ENCODE measurements at places on chromosomes 5 and 9.

DNA sequence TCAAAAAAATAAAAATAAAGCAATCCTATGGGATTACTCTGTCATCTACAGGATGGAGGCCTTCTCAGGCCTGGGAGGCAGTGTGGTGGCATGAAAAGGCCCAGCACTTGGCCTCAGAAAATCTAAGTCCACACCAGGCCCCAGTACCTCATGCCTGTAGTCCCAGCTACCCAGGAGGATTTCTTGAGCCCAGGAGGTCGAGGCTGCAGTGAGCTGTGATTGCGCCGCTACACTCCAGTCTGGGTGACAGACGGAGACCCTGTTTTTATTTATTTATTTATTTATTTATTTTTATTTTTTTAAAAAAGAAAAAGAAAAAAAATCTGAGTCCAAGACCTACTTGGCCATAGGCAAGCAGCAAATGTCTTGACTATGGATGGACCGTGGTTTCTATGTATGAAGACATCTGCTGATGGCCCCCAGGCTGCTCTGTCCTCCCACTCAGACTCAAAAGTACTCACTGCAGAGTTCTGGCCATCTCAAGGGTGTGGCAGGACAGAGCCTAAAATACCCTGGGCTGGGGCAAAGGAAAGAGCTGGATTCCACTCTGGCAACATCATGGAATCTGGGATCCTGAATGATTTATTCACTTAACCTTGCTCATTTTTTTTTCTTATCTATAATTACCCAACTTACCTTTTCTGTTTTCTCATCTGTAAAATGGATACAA is 55.0 kb downstream of the ARHGEF37 start:
- DNase-seq, result no peak

DNA sequence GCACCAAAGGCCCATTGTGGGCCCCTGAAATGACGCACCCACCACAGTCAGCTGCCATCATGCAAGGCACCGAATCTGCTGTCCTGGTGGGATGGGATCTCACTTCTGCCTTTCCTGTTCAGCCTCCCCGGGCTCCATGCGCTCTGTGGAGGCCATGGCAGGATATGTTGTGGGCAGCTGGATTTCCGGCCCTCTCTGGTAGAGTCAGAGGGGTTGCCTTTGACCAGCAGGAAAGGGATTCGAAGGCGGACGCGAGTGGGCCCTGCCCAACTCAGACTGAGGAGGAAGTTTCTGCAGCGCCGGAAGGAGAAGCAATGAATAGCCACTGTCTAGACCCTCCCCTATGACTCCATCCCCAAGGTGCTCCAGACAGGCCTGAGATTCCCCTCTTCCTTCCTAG is 35.5 kb downstream of the GADD45G start:
- no peak for DNase-seq

DNA sequence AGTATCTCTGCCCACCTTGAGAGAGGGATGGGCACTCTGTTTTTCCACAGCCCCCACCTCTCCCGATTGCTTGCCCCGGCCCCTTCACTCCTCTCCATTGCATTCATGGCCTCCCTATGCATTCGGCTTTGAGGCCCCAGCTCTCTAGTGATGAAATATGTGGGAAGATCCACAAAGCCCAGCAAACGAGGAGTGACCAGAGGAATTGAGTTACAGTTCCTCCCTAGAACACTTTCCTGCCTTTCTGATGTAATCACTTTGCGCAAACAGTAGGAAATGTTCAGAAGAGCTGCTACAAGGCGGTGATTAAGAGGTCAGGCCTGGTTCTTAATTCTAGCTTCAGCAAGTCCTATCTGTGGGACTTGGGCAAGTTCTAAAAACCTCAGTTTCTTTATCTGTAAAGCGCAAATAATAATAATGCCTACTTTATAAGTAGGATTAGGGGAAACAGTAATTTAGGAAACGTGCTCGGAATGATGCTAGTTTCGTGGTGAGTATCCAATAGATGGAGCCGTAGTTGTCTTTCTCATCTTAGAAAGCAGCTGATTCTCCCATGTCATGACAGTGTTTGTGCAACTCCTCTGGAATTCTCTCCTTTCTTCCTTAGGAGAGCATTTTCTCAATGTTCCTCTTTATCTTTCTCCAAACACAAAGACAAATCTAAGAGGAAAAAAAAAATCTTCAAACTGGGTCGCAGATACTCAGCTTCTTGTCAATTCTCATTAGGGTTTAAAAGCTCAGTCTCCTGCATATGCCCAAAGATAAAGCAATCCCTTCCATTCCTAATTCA is 99.5 kb upstream of the MSX2 start:
- DNase-seq, result peak; percentile 34

DNA sequence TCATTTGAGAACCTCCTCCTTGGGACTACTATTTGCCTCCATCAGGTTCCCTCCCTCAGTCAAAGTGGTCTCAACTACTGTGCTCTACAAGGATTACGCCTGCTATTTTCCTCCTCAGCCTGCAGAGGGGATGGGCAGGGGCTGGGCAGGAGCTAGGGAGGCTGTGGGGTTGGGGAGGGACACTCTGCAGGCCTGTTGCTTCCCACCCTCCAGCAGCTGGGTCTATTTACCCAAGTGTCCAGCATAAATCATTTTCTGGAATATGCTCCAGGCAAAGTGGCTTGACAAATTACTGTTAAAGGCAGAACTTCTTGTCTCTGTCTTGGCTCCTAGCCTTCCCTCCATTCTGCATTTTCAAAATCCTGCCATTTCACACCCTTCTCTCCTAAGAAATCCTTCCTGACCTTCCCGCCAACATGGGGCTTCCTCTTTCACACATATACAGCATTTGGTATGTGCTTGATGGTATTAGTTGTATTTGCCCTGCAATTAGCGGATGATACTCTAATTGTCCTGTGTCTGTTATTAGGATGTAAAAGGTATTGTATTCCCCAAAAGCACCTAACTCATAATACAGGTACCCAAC is 106.7 kb downstream of the EFNA5 start:
- no peak for DNase-seq

GRCh38 chr5:117486261-117486660 is 911.6 kb upstream of the SEMA6A start:
- no peak for DNase-seq

DNA sequence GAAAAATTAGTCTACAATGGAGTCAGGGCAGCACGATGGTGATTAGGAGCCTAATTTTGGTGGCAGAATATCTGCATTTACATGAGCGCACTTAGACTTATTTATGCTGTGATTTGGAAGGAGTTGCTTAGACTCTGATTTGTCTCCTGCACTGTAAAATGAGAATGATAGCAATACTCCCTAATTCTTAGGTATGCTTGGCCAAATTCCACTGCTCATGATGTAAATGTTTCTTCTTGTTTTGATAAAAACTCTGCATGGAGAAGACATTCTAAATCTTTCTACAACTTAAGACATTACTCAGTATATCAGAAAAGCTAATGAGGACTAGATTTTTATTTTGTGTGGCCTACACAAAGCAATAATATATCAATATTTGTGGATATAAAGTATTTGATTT is 205.4 kb downstream of the CDH18 start:
- no peak for DNase-seq

DNA sequence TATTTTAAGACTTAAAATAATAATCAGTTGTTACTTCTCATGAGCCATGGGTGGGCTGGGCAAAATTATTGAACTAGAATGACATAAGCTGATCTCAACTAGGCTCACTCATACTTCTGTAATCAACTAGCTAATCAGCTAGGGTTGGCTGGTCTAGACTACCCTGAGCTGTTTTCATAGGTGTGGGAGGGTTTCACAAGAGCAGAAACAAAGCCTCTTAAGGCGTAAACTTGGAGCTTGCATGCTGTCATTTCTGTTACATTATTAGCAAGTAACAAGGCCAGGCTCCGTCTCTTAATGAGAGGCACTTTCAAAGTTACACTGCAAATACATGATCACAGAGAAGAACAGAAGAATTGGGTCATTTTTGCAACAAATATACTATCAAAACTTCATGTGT is 57.2 kb upstream of the GHR start:
- DNase-seq, result no peak

DNA sequence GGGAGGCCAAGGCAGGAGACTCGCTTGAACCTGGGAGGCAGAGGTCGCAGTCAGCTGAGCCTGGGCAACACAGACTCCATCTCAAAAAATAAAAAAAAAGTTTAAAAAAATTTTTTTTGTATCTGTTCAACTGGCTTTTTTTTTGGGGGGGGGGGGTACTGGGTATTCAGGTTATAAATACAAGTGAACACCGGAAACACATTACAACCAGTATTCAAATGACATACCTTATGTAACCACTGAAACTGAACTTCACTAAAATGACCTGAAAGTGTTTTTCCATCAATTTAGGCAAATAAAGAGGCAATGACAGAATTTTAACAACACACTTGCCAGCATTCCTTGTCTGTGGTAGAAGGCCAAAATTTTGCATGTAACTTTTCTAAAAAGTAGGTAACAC is 33.5 kb downstream of the STRBP start:
- DNase-seq, result no peak

DNA sequence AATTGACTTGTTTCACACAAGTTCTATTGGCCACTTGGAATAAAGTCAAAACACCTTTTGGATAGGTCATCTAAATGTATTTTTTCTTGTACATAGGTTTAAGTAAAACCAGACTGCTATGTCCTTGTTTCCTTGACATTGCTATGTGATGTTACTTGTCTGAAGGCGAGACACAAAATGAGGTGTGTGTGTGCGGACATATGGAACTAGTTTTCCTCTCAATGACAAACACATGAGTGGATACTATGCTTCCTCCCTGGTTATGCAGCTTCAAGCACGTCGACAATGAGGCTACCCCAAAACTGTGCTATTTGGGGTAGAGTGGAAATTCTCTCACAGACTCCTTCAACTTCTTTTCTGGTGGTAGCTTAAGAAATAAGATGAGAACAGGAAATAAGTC is 276.8 kb downstream of the GAS1 start:
- DNase-seq, result no peak

DNA sequence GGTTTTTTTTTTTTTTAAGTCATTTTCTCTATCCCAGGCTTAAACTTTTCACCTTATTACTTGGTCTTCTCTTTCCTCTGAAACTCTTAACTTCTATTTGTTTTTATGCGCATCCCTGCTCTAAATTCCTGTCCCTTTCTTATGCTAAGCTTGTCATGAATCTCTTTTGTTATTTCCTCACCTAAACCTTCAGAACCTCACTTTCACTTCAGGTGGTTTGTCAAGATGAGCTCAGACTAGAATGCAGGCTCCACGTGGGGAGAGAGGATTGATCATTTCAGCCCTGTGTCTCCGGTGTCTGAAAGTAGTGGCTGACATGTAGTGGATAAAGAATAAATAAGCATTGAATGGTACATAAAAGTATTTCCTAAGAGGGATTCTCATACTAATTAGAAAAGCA is 63.6 kb downstream of the ANXA1 start:
- no peak for DNase-seq

DNA sequence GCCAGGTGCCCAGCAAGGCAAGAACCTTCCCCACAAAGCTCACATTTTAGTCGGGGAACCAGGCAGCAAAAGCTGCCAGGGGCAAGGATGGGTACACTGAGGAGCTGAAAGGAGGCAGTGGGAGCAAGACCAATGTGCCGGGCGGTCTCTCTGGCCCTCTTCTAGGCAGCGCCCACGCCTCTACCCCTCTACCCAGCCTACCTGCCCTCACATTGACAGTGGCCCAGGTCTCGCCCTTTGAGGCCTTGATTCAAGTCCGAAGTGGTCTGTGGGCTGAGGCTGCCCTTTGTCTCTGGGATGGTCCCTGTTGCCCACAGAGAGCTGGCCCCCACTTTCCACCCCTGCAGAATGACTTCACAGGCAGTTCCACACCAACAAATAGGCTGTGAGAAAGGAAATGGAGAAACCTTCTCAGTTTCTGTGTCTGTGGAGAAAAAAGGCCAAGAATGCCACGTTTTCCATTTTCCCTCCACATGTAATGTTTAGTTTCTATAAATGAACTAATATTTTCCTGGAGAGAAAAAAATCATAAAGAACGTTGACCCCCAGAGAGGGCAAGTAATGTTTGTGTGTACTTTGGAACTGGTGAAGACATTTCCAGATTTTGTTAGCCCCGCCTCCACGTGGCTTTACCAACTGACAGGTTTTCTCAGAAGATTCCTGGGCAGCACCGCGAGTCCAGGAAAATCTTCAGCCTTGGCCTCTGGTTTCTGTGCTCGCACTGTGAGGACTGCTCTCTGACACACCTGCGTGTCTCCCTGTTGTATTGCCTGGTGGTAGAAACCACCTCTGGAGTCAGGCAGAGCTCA is 57.4 kb upstream of the ANGPTL2 start:
- DNase-seq, result no peak

DNA sequence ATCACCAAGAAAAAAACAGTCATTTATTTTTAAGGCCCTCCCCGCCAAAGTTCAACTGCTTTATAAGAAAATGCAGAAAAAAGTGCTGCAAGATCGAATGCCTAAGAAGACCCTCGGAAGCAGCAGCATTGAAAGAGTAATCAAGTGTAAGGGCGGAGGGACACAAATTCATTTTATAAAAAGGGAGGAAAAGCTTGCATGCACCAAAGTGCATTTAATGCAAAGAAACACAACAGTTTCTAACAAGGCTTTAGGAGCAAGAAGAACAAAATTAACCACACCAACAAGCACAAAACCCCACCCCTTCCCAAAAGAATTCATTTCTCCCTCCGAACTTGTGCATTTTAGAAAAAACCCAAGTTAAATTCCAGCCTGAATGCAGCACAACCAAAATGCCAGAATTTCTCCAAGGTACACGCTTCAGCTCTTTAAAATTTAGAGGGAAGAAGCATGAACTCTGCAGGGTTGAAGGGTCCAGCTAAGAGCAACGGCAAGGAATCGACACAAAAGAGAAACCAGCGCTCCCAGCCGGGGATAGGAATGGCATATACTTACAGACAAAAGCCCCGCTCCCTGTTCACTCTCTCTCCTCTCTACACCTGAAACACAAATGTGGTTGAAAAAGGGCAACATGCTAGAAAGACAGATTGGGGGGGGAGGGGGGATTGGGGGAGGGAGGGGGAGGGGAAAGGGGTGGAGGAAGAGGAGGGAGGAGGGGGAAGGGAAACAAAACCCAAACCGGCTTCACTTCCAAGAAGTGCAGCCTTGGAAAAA is at the start of gene NREP:
Gene NREP (minus strand): TSS at position 614 of the 774 bp plus-strand sequence. CDS start 1,422 bp downstream, outside the sequence.
- DNase-seq, result no peak

GRCh38 chr9:113808391-113809358 is 67.4 kb upstream of the ZNF618 start:
- DNase-seq, result no peak

DNA sequence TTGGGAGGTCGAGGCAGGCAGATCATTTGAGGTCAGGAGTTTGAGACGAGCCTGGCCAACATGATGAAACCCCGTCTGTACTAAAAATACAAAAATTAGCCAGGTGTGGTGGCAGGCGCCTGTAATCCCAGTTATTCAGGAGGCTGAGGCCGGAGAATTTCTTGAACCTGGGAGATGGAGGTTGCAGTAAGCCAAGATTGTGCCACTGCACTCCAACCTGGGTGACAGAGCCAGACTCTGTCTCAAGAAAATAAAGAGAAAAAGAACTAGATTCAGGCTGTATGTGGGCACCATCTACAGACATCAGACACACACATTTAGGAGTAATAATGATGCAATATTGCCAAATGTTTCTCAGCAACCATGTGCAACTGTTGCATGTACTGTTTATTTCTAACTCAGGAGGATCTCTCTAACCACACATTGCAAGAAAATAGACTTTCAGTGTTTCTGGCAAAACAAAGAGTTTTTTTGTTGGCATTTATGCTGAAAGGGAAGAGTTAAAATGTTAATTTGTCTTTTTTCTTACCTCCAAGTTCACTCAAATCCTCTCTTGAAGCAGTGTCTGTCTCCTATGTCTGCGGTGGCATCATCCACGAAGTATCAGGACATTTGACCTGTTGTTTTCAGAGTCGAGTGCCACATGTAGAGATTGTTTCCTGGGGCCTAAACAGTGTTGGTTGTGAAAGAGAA is 5.1 kb upstream of the ORM1 start:
- no peak for DNase-seq

Measured in left renal cortex interstitium (tissue), 4 donors.